ENCODE measurements at places on chromosomes 13 and 19.

GRCh38 chr13:24995225-24995804 lies 100.6 kb upstream of the PABPC3 start:
- no peak for DNase-seq

- peak; percentile 86 for DNase-seq
Measured at GRCh38 chr19:8592231-8593009, 15.2 kb upstream of the MYO1F start.

DNA sequence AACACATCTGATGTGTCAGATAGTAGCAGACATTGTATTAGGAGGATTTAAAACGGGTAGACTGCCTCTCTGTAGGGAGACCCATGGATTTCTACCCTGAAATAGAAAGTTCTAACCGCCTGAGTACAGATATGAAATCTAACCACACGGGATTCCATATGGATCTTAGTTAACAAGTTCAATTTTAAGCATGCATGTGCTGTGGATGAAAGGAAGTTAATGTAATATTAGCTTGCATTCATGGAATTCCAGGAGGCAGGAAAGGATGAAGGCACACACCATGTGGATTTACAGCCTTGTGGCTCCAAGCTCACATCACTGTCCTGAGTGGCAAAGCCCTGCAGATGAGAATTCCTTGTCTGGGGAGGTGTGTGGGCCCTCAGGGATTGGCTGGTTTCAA lies 120.6 kb upstream of the IRS2 start:
- no peak for DNase-seq

GRCh38 chr19:46861691-46862502 lies 1.1 kb downstream of the ARHGAP35 start:
- DNase-seq: no peak

GRCh38 chr19:426725-427445 lies 17.9 kb upstream of the C2CD4C start:
- no peak for DNase-seq

- DNase-seq: no peak
Measured at GRCh38 chr13:65894049-65894448, 1336.1 kb downstream of the PCDH9 start.

GRCh38 chr13:71252184-71252704 lies 614.8 kb downstream of the DACH1 start:
- DNase-seq: no peak

Measured in stimulated activated CD8-positive, alpha-beta memory T cell treated with anti-CD3 and anti-CD28 coated beads, Interleukin-12 subunit alpha, Interleukin-12 subunit beta, amount 100 ng/mL, for 4 hours (primary cell).